ENCODE measurements at places on chromosomes 5 and 9.

DNA sequence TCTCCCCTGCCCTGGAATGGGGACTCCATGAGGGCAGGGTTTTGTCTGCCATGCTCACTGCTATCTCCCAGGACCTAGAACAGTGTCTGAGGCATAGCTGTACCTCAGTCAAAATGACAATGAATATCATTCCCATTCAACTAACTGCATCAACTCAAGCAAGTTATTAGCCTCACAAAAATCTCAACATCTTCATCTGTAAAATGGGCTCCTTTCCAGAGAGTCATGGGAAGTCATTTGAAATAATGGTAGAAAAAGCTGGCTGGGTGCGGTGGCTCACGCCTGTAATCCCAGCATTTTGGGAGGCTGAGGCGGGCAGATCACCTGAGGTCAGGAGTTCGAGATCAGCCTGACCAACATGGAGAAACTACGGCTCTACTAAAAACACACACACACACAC is 9.4 kb downstream of the SH2D3C start:
- DNase-seq, result no peak

GRCh38 chr9:134314950-134315715 is 11.1 kb upstream of the RXRA start:
- no peak for DNase-seq

GRCh38 chr5:33964132-33964700 is 20.3 kb downstream of the SLC45A2 start:
- DNase-seq, result no peak

DNA sequence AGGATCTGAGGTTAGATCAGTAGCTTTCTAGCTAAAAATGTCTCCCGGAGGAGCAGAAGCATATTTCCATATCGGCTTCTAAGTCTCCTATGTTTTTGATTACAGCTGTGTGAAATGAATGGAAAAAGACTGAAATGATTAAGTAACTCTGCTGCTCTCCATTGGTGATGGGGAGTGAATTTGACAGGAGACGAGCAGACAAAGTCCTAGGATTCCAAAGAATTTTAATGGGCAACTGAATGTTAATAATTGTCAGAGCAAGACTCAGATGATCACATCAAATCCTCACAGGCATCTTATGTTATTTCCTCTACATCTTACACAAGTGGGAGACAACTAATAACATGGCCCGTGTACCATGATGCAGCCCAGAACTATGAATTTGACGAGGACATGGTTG is 66.8 kb downstream of the LIX1 start:
- DNase-seq, result no peak

DNA sequence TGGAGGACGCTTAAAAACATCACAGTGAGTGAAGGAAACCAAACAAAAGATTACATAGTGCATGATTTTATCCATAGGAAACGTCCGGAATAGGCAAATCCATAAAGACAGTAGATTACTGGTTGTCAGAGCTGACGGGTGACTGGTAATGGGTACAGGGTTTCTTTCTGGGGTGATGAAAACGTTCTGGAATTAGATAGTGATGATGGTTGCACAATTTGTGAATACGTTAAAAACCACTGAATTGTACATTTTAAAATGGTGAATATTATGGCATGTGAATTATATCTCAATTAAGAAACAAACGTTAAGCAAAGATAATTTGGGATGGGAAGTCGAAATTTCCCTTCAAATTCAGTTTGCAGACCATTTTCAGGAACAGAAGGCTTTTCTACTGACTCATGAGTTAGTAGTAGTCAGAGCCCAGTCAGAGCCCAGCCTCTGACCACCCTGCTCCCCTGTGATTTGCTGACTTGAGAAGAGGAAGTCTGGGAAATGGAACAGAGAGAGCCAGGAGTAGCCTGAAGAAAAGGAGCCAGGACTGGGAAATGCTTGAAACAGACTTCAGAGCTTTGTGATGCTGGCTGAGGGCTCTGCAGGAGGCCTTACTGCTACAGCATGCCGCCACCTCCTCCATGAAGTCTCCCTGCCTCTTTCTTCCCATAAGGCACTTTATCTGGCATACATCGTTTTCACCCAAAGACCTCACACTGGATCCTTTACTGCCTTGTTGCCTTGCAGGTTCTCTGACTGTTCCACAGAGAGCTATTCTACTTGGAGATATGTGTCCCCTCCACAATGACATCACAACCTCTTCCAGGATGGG is 46.4 kb upstream of the CTNNA1 start:
- no peak for DNase-seq

DNA sequence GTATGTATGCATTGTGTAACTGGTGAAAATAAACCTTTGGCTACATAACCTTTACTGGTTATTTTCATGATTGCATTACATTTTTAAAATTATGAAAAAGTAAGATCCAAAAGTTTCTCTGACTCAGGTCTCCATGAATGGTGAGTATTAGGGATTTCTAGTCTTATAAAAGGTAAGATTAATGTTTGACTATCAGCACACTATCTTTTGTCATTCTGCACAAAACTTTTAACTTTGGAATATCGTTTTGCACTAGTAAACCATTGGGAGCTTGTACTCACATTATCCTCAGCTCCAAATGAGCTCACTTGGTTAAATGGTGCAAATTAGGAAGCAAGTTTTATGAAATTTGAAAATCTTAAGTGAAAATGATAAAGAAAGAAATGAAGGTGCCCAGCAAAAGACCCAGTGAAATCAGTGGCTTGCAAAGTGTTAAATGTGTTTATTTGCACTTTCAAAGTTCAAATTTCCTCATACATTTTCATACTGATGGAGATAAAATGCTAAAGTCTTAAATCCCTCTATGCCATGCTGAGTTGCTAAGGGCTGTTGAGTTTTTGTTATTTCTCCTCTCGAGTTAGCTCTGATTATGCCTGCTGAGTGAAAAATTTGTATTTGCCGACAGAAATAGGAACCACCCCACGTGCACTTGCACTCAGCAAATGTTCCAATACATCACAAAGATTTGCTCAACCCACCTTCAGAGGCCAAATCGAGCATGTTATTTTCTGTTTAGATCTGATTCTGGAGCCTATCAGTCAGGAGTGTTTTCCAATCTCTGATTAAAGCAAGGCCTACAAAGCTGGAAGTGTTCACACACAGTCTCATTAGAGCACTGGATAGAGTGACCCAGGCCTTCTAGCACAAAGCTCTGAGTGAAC is 885.7 kb downstream of the NR2F1-AS1 start:
- DNase-seq, result no peak

- DNase-seq, result no peak
These were observed 62.0 kb upstream of the PHF24 start for GRCh38 chr9:34896112-34896511.

DNA sequence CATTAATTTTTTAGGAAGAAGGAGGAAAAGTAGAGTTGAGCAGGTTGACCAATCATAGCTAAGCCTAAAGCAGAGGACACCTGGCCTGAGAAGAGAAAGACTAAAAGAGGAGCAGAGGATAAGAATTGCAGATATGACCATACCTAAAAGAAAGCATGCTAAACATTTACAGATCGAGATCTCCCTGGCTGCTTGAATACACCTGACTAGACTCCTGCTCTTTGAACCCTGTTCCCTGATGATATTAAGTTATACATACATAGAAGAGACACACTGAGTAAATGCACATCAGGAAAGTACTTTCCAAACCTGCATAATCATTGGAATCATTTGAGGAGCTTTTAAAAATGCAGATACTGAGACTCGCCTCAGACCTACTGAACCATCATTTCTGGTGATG is 232.3 kb upstream of the ELL2 start:
- no peak for DNase-seq

DNA sequence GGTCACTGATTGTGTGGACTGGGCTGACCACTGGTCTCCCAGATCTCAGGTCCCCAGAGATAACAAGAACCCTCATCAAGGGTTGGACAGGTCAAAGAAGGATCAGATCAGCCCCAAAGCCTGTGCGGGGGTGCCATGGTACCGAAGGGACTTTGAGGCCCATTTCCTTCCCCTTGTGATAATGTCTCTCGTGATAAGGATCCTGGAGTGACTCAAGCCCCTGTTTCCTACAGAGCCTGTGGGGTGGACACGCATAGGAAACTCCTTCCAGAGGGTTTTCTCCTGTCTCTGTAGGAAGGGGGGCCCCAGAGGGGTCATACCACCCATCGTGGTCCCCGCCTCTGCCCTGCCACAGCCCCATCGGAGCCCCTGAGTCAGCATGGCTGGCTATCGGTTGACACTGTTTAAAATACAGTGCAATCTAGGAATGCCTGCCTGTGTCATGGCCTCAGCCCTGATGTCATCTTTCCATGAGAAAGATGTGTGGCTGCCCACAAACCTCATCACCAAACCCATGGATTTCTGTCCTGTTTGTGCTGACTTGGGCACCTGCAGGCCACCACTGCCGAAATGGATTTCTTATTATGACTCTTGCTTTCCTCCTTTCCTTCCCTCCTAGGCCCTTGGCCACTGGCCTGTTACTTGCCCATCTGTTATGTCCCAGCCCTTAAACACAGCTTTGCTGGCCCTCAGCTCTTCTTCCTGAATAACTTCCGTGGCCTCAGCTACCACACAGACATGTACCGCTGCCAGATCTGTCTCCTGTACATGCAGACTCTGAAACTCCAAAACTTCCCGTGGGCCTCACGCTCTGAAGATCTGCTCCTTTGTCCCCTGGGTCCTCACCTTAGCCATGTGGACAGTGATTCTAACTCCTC is 2.9 kb upstream of the CSF2 start:
- DNase-seq, result no peak

DNA sequence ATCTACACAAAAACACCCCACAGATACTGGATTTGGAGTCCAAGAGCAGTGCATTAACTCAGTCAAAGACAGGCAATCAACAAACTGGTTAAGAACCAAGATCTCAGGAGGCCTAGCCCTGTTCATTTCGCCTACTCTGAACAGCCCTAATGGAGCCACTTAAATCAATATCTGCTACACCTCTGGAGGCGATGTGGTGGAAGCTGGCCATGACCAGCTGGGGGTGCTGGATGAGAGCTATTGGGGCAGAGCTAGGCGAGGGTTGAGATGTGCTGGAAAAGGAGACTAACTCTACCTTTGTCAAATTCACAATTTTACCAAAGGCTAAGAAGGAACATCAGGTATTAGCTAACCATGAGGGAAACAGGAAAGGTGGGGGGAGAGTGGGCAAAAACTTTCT is 23.3 kb upstream of the ARSB start:
- DNase-seq, result no peak

- no peak for DNase-seq
These were observed 7.0 kb downstream of the PAX5 start for GRCh38 chr9:37026931-37027581.

- DNase-seq, result no peak
These were observed 1061.3 kb upstream of the DMAC1 start for GRCh38 chr9:8860925-8861324.

- no peak for DNase-seq
These were observed 99.7 kb upstream of the CCL21 start for GRCh38 chr9:34809504-34810186.

GRCh38 chr5:64680289-64680688 is 10.0 kb upstream of the SHISAL2B start:
- DNase-seq, result no peak

DNA sequence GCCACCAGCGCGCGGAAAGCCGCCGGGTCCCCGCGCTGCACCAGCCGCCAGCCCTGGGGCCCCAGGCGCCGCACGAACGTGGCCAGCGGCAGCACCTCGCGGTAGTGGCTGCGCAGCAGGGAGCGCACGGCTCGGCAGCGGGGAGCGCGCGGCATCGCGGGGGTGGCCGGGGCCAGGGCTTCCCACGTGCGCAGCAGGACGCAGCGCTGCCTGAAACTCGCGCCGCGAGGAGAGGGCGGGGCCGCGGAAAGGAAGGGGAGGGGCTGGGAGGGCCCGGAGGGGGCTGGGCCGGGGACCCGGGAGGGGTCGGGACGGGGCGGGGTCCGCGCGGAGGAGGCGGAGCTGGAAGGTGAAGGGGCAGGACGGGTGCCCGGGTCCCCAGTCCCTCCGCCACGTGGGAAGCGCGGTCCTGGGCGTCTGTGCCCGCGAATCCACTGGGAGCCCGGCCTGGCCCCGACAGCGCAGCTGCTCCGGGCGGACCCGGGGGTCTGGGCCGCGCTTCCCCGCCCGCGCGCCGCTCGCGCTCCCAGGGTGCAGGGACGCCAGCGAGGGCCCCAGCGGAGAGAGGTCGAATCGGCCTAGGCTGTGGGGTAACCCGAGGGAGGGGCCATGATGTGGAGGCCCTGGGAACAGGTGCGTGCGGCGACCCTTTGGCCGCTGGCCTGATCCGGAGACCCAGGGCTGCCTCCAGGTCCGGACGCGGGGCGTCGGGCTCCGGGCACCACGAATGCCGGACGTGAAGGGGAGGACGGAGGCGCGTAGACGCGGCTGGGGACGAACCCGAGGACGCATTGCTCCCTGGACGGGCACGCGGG is at the start of gene TERT:
TSS of gene TERT (minus strand) at position 234 of the 815 bp plus-strand sequence. CDS start at position 155, 79 bp downstream.
- DNase-seq, result no peak

GRCh38 chr9:133604214-133604613 is 5.0 kb downstream of the FAM163B start:
- no peak for DNase-seq

DNA sequence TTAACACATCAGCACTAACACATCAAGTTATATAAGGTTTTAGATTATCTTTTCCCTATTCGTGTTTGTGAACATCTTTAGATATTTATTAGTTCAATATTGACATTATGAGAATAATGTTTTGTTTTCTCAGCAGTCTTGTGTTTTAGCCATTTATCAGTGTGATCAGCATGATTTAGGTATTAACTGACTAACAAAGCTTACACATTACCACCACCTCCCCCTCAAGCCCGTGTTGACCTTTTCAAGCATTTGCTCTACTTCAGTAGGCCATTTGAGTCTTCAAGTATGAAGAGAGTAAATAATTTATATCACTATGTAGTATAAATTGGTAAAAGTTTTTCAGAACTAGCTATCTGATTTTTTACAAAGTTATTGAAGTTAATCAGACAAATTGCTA is 6.9 kb downstream of the PBX3 start:
- DNase-seq, result no peak

GRCh38 chr9:99579964-99580363 is 241.7 kb upstream of the NR4A3 start:
- no peak for DNase-seq

- no peak for DNase-seq
These were observed 59.8 kb upstream of the ABCA1 start for GRCh38 chr9:104987743-104988142.

- DNase-seq, result no peak
These were observed 282.6 kb downstream of the IRX1 start for GRCh38 chr5:3878267-3878666.

DNA sequence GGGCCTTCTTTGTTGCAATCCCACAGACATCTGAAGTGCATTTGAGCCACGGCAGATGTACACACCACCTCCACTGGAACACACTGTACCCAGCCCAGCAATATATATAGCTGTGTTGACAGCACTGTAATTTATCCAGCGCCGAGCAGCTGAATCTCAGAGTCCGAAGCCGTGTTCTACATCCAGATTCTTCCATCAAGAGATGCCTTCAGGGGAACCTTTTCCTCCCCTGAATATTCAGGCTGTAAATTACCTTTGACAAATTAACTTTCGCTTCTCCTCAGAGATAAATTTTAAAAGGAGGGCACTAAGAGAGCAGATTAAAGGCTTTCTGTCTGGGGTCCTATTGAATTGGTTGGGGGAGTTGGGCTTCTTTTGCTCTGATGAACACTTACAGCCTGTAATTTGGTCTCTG is 76.4 kb downstream of the ROR2 start:
- no peak for DNase-seq

Data from NCI-H1436 treated with DMSO at 0.1 percent for 48 hours (cell line).